Right hindlimb (tissue), 1 donor: ENCODE measurements at places on chromosomes 7 and 10.
A peak's percentile ranks its signal among the peaks of the same experiment; 100 is the strongest.

- DNase-seq: no peak
Measured at GRCh38 chr10:130369645-130370381, 233.6 kb downstream of the GLRX3 start.

DNA sequence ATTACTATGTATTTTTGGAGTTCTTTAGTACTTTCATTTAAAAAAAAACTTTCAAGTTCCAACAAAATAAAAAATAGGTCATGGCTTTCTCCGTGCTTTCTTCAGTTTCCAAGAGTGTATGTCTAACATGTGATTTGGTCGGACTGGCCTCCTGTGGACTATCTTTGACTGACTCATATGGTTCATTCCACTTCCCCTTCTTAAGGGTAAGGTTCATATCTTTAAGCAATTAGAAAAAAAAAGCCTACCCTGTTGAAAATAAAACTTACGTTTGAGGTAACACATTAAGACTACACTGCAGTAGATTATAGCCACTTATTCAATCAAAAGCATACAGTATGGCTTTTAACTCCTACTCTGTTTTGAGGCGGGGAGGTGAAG lies 112.8 kb upstream of the AHR start:
- DNase-seq: no peak

GRCh38 chr7:150955519-150956394 lies 22.4 kb downstream of the KCNH2 start:
- DNase-seq: peak; percentile 86

DNA sequence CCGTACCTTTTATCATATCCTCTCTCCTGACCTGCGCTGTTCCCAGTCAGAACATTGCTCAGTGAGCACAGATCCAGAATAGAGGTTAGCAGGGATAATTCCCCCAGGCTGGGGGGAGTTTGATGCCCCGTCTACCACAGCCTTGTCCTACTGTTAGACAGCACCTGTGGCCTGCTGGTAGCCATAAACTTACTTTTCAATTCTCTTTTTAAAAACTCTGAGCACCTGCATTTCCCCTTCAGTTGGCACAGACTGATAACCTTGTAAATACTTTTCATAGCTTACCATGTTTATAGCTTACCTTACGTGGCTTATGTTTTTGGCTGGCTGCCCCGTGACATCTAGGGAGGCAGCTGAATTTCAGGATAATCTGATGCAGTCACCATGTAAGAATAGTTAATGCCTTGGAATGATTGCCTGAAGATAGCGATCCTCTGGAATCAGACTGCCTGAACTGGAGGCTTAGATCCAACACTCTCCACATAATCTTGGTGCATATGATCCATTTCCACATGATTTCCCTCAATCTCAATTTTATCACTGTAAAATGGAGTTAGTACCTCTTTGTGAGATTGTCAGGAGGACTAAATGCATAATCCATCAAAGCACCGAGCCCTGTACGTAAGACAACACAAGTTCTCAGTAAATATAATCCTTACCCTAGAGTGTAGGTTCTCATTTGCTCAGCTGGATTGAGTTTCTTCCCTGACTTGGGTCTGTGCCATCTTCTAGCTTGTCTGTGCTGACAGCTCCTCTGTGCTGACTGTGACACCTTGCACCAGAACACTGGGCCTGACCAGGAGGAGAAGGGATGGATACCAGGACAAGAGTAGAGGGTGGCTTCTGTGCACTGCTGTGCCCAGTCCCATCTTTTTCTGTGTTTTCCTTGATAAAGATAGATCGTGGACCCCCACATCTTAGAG lies 111.7 kb upstream of the GJD4 start:
- no peak for DNase-seq

DNA sequence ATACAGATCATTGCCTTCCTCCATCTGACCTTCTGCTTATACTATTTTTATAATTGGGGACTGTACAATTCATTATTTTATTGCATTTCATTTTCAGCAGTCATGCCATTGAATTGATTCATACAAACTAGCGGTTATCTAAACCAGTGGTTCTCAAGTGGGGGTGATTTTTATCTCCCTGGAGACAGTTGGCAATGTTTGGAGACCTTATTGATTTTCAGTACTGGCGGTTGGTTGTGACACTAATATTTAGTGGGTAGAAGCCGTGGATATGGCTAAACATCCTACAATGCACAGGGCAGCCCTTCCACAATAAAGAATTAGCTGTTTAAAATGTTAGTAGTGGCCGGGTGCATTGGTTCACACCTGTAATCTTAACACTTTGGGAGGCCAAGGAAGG lies 765.9 kb downstream of the LRMDA start:
- DNase-seq: no peak

DNA sequence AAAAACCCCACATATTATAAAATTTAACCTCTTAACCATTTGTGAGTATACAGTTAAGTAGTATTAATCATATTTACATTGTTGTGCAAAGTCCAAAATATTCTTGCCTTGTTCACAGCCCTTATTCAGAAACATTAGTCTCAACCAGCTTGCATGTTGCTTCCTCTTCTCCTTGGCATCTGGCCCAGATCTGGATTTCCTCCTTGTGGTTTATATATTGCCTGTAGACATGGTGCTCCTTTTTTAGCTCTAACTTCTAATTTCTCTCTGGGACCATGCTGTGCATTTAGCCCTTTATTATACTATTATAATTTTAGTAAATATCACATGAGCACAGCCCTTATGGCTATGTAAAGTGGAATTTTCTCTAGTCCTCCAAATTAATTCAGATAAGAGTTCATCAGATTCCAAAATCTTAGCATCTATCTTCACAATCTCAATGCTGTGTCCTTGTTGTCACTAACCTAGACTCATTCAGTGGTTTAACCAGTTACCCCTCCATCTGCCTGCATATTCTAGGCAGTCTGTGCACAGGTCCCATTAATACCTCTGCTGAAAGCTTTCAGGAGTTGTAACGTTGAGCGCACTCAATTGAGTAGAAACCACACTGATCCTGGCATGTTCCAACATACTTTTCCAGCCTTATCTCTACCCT lies 7.9 kb downstream of the CPED1 start:
- peak; percentile 77 for DNase-seq
